ENCODE measurements at places on chromosomes 6 and 20.

DNA sequence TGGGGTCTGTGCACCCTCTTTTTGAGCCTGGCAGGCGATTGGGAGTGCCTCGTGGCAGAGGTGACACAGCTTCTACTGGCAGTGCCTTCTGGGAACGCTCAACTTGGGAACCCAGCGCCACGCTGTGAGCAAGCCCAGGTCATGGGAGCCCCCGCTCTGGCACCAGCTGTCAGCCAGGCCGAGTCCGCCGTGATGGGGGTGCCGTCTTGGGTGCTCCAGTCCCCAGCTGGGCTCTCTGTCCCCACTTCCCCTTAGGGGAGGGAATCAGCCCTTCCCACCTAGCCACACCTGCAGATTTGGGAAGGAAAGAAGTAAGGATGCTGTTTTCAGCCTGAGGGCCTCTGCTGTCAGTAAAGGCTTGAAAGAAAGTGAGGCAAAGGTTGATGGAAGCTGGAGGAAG lies 31.0 kb upstream of the NTSR1 start:
- ATAC-seq: no peak

- ATAC-seq: no peak
Observed at GRCh38 chr6:168866534-168866933, 387.1 kb downstream of the THBS2 start.

DNA sequence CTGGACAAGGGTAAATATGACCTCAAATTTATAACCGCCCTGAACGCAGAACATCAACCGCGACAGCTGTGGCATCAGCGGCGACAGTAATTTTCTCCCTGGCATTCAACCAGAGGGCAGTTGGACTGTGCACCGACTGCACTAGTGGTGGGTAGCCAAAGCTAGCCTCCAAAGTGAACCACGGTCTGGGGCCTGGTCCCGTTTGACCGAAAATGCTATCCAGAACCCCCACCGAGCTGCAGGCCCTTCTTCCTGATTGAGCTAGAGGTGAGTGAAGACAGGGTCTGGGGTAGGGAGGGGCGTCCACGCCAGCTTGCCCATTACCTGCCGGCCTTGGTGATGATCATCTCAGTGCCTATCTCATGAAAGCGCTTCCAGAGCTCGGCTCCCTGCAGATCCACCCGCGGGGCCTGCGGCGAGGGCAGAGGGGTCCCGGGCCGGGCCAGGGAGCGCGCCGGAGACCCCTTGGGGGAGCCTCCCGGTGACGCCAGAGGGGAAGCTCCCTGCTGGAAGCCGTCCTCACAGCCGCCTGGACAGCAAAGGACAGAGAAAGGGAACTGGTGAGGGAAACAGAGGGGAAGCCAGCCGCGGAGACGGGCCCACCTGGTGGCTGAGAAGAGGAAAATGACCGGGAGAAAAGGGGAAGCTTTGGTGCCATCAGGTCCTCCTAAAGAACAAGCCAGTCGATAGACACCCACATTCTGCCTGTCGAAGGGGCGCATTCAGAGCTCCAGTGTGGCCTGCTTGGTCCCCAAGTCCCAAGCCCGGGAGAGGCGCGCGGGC lies 2.0 kb downstream of the TBX18 start:
- peak; percentile 25 for ATAC-seq

- ATAC-seq: peak; percentile 88
Observed at GRCh38 chr20:18224968-18225568, 63.3 kb upstream of the ZNF133 start.

GRCh38 chr20:40568200-40568599 lies 120.8 kb downstream of the MAFB start:
- ATAC-seq: no peak

GRCh38 chr6:137181891-137182653 lies 8.6 kb upstream of the IL22RA2 start:
- ATAC-seq: no peak

- ATAC-seq: peak; percentile 44
Observed at GRCh38 chr6:26215585-26216358, 128.5 kb downstream of the HFE start.

DNA sequence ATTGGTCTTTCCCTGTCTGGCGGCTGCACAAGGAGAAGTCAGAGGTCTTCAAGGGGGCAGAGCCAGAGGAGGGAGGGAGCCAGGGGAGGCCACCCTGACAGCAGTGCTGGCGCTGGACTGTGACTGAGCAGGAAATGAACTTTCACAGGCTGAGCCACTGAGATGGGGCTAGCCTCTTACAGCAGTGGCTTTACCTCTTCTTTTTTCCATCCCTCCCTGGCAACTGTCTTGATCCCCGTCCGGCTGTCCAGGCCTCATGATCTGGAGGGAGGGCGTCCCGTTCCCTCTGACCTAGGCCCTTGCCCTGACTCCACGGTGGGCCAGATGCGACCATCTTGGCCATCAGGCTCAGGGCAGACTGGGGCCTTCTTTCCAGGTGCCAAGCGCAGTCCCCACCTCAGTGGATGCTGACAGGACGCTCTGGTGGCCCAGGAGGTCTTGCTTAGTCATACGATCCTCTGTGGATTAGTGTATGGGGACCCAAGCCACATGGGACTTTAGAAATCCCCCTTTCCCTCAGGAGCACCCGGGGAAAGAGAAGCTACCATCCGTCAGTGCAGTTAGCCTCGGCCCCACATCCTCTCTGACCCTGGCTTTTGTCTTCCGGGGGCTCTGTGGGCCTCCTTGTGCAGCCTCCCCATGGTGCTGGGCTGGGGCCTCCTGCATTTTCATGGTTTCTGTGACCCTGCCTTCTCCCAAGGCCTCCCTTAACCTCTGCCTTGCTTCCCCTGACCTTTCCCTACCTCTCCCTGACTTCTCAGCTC lies 57.4 kb upstream of the CCDC167 start:
- no peak for ATAC-seq

DNA sequence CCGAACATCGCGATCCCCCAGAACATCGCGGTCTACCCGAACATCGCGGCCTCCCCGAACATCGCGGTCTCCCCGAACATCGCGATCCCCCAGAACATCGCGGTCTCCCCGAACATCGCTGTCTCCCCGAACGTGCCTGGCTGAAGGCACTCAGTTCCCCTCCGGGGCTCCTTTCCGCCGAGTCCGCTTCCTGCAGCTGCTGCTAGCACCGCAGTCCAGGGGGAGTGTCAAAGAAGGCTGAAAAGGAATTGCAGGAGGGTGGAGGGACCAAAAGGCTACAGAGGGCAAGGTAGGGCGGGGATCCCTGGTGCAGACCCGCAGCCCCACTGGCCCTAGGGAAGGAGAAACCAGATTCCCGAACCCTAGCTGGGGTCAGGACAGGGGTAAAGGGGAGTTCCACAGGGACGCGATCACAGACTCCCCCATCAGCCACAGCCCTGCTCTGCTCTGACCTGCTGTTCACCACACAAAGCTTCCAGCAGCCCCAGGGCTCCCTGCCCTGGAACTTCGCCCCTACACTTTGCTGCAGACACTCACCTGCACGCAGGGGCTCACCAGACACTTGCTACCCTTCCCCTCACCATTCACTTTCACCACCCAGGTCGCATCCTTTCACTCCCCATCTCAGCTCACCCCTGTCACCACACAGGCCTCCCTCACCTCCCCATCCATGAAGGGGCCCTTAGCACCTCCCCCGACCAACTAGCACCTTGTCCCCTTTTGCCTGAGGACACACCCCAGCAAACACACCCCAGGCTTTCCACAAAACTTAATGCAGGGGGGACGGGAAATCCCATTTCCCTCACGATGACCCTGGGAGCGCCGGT lies 1.7 kb downstream of the ULBP1 start:
- ATAC-seq: peak; percentile 40

DNA sequence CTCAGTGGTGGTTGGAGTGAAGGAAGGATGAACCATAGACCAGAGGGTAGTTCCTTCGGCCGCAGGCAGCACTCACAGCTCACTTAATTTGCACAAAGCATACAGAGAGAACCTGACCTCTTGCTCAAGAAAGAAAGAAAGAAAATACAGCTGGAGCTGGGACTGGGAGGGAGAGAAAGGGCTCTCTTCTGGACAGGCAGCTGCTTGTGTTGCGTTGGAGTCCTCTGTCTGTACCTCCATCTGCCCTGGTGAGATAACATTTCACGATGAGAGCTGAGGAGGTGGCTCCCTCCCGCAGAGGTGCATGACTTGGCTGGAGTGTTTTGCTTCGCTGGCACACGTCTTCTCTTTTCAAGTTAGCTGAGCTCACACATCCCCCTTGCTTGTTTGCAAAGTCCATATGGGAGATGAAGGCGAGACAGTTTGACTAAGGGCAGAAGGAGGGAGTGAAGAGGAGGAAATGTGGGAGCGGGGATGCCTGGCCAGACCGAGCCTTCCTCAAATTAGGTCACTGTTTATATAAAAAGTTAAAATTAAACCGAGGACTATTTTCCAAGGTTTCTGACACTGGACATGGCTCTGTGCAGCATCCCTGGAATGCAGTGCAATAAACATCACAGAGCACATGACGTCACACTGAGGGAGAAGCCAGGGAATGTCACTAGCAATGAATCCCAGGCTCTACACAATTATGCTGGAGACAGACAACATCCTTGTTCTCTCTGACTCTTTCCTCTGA lies 359.4 kb downstream of the CD83 start:
- ATAC-seq: no peak

GRCh38 chr6:41546866-41547798 lies 951 bp downstream of the FOXP4 start:
- ATAC-seq: peak; percentile 32

All from SK-N-SH treated with all-trans-retinoic acid at 6 μM for 48 hours (cell line).